HCT116 (cell line): ENCODE measurements at places on chromosomes 5 and 9.

DNA sequence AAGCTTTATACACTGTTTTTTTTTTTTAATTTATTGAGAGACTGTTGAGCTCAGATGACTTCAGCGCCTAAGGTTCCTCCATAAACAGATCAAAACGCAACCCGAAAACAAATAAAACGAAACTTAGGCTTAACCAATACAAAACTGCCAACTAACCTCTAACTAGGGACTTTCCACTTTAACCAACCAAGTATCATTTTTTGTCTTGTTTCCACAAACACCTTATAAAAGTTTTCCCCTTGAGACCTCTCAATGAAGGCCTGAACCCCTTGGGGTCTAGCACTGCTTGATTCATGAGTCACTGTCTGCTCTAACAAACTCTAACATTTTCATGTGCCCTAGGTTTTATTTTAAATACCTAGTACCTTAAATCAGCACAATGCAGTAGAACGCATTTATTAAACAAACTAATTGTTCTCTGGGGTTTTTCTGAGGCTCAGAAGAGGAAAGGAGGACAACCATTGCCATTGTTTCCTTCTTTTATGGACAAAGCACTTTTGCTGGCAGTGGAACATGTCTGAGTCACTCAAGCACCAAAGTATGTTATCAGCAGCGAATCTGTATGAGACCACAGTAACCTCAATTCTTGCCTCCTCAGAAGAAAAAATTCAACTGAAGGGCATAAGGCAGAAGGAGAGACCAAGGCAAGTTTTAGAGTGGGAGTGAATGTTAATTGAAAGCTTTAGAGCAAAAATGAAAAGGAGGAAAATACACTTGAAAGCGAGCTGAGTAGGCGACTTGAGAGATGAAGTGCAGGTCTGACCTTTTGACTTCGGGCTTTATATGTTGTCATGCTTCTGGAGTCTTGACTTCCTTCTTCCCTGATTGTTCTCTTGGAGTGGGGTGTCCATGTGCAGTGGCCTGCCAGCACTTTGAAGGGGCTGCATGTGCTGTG is 97.7 kb upstream of the HCN1 start:
- H3K27me3 ChIP-seq: no peaks in the 10 kb centered on the region
- no peak overlapping the region for H3K27ac ChIP-seq
- no peak overlapping the region for H3K4me3 ChIP-seq
- peak; percentile 28 for DNase-seq
- H3K36me3 ChIP-seq: no peaks in the 10 kb centered on the region
- H3K4me1 ChIP-seq: peaks cover 6% of the 10 kb centered on the region; the same call in 1 of the 2 replicates

DNA sequence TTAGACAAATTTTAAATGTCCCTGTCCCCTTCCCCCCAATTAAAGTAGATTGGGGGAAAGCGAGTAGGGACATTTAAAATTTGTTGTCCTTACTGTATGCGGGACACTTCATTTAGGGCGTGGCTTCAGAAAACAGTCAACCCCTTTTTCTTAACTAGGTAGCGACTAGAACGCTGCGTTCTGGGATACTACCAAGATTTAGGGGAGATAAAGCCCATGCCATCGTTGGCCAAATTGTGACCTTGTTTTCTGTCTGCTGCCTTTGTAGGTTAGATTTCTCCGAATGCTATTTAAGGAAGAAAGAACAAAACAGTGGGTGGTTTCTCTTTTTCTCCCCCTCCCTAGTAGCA is 1.2 kb downstream of the CKS2 start:
- H3K4me3 ChIP-seq: peak overlapping the region; percentile 95
- no peaks in the 10 kb centered on the region for H3K27me3 ChIP-seq
- DNase-seq: no peak
- H3K36me3 ChIP-seq: peaks cover 24% of the 10 kb centered on the region
- H3K27ac ChIP-seq: peak overlapping the region; percentile 67; the same call in 1 of the 2 replicates

GRCh38 chr5:165885623-165886350 is 2380.4 kb downstream of the MAT2B start:
- no peaks in the 10 kb centered on the region for H3K27me3 ChIP-seq
- no peak overlapping the region for H3K27ac ChIP-seq
- H3K4me3 ChIP-seq: no peak overlapping the region
- H3K36me3 ChIP-seq: no peaks in the 10 kb centered on the region
- no peak for DNase-seq

GRCh38 chr5:169080448-169080911 is 220.5 kb downstream of the SLIT3 start:
- H3K4me3 ChIP-seq: no peak overlapping the region
- no peak overlapping the region for H3K27ac ChIP-seq
- H3K36me3 ChIP-seq: no peaks in the 10 kb centered on the region
- H3K4me1 ChIP-seq: no peaks in the 10 kb centered on the region

DNA sequence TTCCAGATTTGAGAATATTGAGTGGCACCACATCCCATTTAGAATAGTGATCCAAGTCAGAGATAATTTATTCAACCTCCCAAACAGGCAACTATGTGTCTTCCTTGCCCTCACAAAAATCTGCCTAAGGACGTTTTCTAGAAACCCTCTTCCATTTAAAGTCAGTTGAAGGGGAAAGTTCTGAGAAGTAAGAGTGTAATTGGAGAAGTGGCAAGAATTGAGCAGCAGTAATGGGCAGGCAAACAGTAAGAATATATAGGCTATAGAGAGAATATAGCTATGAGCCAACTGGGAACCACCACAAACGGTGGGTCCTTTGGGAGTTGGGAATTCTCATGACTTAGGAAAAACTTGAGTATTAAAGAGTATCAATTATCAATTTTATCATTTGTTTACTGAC is 31.1 kb upstream of the CETN3 start:
- no peak overlapping the region for H3K27ac ChIP-seq
- DNase-seq: no peak
- H3K4me3 ChIP-seq: no peak overlapping the region
- no peaks in the 10 kb centered on the region for H3K36me3 ChIP-seq
- no peaks in the 10 kb centered on the region for H3K27me3 ChIP-seq

- H3K4me1 ChIP-seq: no peaks in the 10 kb centered on the region
- no peak overlapping the region for H3K27ac ChIP-seq
- H3K36me3 ChIP-seq: peaks cover 19% of the 10 kb centered on the region; the same call in 1 of the 2 replicates
- DNase-seq: no peak
- no peak overlapping the region for H3K4me3 ChIP-seq
- H3K27me3 ChIP-seq: no peaks in the 10 kb centered on the region
These were observed 59.6 kb downstream of the SPTLC1 start for GRCh38 chr9:92055624-92056023.
